ENCODE measurements at places on chromosomes 13 and 19.

DNA sequence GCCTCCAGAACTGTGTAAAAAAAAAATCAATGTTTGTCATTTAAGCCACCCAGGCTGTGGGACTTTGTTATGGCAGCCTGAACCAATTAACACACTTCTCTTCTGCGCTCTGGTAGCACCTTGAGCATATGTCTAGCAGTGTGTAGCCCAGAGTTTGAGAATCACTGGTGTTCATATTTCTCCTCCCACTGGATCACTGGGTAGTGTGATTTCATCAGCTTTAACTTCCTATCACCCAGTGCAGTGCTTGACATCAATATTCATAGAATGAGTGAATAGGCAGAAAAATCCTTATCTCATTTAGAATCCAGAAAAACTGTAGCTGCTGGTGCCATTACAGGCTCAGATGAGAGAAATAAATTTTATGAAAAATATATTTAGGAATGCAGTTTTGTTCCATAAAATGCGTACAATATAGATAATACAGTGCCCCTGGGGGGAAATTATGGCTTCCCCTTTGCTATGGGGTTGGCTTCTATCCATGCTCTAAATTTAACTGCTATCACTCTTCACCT lies 30.7 kb upstream of the WASF3 start:
- no peak for DNase-seq

DNA sequence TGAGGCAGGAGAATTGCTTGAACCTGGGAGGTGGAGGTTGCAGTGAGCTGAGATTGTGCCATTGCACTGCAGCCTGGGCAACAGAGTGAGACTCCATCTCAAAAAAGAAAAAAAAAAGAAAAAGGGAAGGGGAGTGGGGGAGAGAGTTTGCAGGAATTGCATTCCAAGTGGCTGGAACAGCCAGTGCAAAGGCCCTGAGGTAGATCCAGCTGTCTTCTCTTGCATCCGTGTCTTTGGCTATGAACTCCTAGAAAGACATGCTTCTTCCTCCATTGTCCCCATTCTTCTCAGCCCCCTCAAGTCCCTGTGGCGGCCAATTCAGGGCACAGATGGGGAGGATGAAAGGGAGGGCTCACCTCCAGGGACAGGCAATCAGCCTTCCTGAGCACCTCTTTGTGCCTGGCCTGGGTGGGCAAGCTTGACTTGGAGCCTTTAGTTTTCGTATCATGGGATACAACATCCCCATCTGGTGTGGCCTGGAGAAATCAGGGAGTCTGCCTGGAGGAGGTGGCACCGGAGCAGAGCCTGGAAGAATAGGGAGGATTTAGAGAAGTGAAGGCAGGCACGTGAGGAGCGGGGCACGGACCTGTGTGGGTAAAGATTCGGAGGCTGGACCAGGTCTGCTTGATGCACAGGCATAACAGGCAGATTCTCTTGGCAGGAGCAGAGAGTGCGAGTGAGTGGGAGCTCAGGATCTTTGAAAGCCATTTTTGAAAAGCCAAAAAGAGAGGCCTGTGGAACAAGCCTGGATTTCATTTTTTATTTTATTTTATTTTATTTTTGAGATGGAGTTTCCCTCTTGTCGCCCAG lies 5.0 kb downstream of the ANKRD24 start:
- DNase-seq, result no peak

- no peak for DNase-seq
Observed at GRCh38 chr13:45180713-45181601, 19.9 kb downstream of the KCTD4 start.

DNA sequence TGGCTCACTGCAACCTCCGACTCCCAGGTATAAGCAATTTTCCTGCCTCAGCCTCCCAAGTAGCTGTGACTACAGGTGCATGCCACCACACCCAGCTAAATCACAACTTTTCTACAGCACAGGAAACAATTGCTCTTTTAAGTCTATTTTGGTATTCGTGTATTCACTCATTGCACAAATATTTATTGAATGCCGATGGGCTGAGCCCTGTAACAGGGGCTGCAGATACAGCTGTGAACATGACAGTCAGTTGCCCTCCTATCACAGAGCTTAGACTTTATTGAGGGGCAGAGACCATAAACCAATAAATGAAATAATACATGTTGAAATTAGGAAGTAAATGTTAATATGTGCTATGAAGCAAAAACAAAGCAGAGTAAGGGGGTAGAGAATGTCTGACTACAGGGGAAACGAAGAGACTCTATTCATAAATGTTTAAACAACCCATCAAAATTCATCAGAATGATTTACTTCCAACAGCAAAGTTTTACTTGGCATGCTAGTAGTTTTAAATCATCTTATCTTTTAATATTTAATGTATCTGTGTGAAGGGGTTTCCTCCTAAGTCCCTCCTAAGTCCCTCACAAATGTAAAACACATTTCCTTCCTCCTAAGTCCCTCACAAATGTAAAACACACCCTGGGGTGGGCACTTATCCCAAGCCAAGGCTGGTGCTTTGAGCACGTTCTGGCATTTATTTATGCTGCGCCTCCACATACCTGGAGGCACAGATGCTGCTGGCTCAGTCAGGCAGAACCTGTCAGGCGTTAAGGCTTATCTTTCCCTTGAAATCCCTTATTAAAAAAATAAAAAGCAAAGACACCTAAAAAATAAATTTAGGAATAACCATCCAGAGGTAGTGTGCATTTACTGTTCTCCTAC lies 140.8 kb downstream of the MIPEP start:
- DNase-seq, result no peak

- DNase-seq, result no peak
Observed at GRCh38 chr13:48429886-48430285, 17.0 kb upstream of the LPAR6 start.
